GM23248 (cell line): ENCODE measurements at places on chromosomes 11 and 22. TPM values are rescaled to one million over a fixed set of nuclear protein-coding genes. Genes with fewer than 3 reads are reported as not detected.

Gene SPON1
- 3.8 and 5.4 TPM in 2 replicates for polyA plus RNA-seq

Gene CLMP
- 159 and 166 TPM in 2 replicates for polyA plus RNA-seq

Gene OR51B5
- not detected in 2 replicates for polyA plus RNA-seq

Gene OR5M10
- not detected in 2 replicates for polyA plus RNA-seq

Gene MRGPRG
- polyA plus RNA-seq: not detected in 2 replicates

Gene HEPACAM
- polyA plus RNA-seq: not detected in 2 replicates

Gene FIBIN
- 42.2 and 45.8 TPM in 2 replicates for polyA plus RNA-seq

Gene KCTD14
- polyA plus RNA-seq: 0.85 and 1.0 TPM in 2 replicates

Gene KREMEN1
- polyA plus RNA-seq: 4.3 and 4.5 TPM in 2 replicates

Gene MMP12
- polyA plus RNA-seq: 0.19 and 0.41 TPM in 2 replicates

Gene DEFB131B
- polyA plus RNA-seq: not detected in 2 replicates

Gene ZNRF3
- 0.56 and 0.60 TPM in 2 replicates for polyA plus RNA-seq

Gene ABCG4
- polyA plus RNA-seq: 0.06 and 0.14 TPM in 2 replicates

Gene SMC1B
- polyA plus RNA-seq: 0.08 TPM in 1 of 2 replicates, not detected in the other

Gene MMP3
- 18.8 and 24.4 TPM in 2 replicates for polyA plus RNA-seq

Gene MAJIN
- polyA plus RNA-seq: not detected in 2 replicates

Gene CCDC188
- 1.2 TPM in 2 replicates for polyA plus RNA-seq

Gene KCNE3
- 0.24 and 0.38 TPM in 2 replicates for polyA plus RNA-seq

Gene SAA2
- not detected in 2 replicates for polyA plus RNA-seq

Gene KCNQ1
- not detected in 2 replicates for polyA plus RNA-seq
